Caki2 (cell line): ENCODE measurements at places on chromosomes 5 and 9. TPM values are rescaled to one million over a fixed set of nuclear protein-coding genes. Genes with fewer than 3 reads are reported as not detected.

GRCh38 chr9:99807956-99808355, 13.7 kb upstream of the NR4A3 start:
- no peak for DNase-seq

DNA sequence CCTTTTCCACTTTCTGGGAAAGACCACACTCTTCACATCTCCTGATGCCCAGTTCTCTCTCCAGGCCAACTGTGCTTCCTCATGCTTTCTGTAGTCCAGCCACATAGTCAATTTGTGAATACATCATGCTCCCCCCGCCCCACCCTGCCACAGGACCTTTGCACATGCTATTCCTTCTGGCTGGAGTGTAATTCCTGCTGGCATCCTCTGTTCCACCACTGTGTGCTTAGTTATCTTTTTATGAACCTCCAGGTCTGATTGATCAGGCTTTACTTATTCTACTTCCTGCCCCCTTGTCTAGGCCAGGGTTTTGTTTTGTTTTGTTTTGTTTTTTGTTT, 372.6 kb upstream of the RIOK2 start:
- DNase-seq = no peak

DNA sequence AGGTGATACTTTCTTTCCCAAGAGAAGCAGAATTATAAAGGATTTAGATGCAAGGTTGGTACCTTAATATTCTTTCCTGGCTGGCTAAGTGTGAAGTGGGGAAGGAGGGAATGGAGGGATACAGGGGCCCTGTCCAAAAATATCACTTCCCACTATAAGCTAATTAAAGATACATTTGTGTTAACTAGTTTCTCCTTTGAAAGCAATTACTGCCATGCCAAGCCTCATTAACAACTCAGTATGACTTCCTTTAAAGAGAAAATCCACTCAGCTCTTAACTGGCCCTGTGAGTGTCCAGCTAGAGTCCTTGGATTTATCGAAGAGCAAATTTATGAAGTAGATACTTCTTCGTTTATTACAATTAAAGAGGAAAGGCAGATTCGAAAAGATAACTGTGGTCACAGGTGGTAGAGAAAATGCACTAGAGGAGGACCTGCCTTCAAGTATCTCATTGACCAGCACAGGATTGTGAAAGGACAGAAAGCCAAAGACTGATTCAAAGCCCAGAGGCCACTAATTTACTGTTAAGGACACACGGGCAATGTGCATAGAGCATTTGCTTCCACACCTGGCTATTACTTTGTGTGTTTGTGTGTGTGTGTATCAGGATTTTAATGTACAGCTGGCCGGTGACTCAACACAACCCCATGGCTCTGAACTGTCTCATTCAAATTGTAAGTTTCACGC, 11.2 kb upstream of the GLDC start:
- no peak for DNase-seq

- DNase-seq = no peak
Measured at GRCh38 chr9:82560457-82560904, 502.5 kb downstream of the RASEF start.

GRCh38 chr9:128846680-128847030, 17.1 kb upstream of the SPOUT1 start:
- DNase-seq = no peak

DNA sequence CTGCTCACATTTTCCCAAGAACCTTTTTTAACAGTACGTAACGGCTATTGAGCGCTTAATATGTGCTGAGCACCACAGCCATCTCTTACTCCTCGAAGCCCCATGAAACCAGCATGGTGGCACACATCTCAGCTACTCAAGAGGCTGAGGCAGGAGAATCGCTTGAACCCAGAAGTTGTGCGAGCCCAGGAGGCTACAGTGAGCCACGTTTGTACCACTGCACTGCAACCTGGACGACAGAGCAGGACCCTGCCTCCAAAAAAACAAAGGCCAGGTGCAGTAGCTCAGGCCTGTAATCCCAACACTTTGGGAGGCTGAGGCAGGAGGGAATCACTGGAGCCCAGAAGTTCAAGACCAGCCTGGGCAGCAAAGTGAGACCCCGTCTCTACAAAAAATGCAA, 28.2 kb downstream of the AQP7 start:
- DNase-seq = no peak

GRCh38 chr5:60339691-60340201, 360.2 kb downstream of the DEPDC1B start:
- DNase-seq = no peak

Gene DBH
- not detected in 2 replicates for total RNA-seq

DNA sequence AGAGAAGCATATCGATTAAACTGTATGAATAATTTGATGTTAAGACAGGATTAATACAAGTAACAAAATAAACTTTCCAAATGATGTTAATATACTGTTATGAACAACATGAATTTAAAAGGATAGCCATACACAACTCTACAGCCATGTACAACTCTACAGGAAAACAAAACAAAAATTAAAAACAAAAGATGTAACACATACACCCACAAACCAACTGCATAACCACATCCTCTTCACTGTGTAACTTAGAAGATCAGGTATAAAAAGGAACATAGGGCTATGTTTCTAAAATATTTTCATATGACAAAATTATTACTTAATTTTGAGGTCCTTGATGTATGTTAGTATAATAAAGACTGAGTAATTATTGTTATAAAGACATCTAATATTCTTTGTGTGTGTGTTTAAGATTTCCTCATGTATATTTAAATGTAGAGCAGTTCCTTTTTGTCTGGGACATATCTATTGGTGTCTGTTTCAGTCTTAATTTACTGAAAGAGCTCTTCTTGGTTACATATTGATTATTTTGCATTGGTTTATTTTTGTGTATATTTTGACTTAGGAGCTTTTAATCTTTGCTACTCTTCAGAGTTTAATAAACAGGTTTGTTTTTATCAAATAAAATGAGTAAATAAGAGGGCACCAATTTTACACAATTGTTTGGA, 966.8 kb upstream of the CTNND2 start:
- DNase-seq = no peak

DNA sequence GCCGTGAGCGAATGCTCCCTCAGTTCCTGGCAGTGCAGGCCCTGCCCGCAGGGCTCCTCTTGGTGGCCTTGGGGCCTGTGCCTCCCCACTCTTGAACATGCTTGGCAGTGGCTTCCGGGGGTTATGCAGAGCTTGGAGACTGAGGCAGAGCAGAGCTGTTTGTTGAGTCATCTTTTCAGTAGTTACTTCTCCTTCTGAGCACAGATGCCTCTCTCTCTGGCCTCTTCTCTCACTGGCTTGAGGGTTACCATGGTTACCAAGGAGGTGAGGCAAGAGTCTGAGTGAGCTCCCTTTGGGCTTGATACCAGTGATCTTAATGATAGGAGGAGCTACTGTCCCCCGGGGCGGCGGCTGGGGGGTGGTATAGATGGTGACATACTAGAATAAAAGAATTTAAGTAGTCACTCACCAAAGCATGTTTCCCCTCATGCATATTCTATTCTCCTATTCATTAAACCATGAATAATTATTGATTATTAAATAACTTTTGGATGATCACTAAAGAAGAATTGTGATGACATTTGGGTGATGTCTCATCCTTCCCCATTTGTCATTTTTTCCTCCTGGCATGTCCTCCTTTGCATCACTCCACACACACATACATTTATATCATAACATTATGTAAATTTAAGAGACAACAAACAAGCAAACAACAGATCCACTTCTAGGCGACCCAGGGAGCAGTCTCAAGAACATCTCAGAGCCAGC, 111.1 kb downstream of the ARHGAP26 start:
- no peak for DNase-seq

Gene TMEM252
- not detected in 2 replicates for total RNA-seq

DNA sequence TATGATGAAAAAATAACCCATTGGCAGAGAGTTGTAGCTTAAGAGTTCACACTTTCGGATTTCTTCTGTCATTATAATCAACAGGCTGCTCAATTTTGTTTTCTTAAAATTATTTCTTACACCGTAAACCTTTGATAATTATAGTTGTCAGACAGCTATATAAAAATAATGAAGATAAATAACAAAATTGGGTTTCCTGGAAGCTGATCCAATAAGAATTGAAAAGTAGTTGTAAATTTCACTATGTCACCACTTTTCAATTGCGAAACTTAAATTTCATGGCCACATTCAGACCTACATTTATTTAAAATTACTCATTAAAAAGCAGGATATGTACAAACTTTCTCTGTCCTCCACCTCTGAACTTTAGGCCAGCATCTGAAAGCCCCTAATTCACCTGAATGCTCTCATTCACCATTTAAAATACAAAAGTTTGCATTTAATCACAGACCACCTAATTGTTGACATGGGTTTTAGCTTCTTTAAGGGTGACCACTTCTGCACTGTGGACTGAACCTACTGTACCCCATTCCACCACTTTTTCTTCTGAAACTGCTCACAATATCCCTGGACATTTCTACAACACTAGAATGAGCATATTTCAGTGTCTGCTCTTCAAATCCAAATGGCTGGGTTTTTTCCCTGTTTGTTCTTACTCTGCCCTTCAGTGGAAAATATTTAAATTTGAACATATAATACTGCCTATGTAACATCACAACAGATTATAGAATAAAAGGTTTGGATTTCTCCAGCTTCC, 680 bp downstream of the SELENOP start:
- no peak for DNase-seq

Gene FGF1
- not detected in 2 replicates for total RNA-seq

Gene PRRC1
- total RNA-seq = 18.3 and 32.6 TPM in 2 replicates

Gene SPATA9
- not detected in 2 replicates for total RNA-seq

Gene SHOC1
- total RNA-seq = not detected in 2 replicates

Gene FSD1L
- 1.5 and 1.7 TPM in 2 replicates for total RNA-seq

DNA sequence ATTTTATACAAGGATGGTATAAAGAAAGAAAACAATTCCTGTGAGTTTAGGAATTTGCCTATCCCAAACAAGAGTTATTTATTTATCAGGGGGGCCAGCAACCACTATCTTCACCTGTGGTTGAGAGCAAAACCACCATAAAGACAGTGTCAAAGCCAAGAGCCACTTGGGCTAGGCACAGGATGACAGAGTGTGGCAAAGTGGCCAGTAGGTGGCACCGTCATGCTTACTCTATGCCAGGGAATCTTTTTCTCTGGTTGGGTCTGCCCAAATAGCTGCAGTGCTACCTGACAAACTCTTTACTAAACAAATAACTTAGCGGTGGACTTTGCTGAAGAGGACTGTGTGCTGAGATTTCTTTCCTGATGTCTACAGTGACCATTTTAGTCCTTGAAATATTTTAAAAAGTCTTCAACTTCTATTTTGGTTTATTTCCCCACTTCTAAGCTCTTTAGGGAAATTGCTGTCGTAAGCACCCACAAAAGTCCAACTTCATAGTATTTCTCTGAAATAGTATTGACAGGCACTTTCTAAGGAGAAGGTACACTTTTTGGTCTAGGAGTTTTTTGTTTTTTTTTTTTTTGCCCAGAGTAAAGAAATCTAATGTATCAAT, 285.0 kb downstream of the RFX3 start:
- peak; percentile 30 for DNase-seq

Gene PCDHGB4
- not detected in 2 replicates for total RNA-seq

Gene BNC2
- 0.12 and 1.3 TPM in 2 replicates for total RNA-seq

DNA sequence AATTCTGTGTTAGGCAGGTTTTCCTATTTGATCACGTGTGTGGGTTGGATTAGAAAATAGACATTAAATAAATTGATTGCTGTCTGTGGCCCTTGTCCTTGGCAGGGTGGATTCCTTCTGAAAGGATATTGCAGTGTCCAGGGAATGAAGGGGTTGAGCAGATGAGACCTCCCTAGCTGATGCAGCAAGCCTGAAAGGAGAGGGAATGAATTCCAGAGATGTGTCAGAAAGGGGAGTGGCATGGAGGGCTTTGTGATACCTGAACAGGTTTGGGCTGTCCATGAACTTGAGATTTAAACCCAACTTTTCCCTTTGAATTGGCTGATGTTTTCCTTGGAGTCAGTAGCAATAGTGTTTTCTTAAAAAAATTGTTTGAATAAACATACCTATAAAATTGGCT, 66.8 kb downstream of the ADCY2 start:
- no peak for DNase-seq

GRCh38 chr9:12854221-12854620, 79.4 kb downstream of the LURAP1L start:
- no peak for DNase-seq

DNA sequence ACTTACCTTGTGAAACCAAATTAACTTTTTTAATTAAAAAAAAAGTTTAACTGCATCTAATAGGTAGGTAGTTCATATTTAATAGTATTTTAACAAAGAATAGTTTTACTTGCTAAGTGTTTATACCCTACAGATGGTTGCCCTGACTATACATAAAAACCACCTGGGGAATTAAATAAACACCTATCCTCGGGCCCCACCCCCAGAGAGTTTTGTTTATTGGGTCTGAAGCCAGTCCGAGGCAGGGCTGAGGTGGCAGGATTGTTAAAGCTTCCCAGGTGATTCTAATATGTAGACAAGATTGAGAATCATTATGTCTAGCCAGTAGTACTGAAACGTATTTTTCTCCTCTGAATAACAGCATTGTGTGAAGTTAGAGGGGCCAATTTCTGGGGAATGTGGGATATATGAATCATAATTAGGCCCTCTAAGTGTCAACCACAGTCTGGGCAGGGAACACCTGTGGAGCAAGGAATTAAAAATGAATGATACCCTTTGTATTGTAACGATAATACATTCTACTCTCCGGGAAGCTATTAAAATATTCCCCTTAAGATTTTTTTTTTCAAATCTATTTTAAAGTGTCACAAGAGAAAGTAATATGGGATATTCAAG, 5.6 kb upstream of the PAM start:
- DNase-seq = no peak

Gene GABRA1
- not detected in 2 replicates for total RNA-seq

Gene SPINK5
- 0.95 TPM in 1 of 2 replicates, not detected in the other for total RNA-seq

DNA sequence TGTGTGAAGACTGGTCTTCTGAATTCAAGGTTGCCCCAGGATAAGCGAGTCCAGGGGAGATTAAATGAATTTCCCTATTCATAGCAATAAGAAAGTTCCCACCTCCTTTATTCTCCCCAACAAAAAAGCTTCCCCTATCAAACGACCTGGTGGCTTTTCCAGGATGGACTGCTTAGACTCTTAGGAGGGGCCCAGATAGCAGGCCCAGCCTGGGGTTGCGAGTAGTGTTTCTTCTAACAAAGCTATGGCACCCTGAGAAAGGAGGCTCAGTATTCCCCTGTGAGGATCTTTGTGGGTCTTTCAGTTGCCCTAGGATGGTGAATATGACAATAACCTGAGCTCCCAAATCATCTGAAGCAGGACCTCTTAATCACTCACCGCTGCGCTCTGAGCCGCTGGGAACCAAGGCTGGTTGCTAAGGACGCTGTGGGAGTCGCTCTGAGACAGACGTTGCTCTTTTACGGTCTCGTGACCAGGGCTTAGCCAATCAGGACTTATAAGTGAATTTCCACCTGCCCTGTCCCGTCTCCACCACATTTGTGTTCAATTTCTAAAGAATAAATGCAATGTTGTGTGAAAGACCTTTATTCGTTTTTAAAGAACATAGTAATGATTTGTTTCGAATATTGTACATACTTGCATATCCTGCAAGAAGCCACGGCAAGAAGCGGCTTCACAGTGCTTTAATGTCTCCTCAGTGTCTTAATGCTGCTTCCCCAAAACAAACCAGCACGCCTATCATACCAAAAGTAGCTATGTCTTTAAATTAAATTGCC, at the start of gene TMEM232:
TSS of gene TMEM232 (minus strand) at position 423 of the 776 bp plus-strand sequence. CDS start 59,319 bp downstream, outside the sequence.
- peak; percentile 60 for DNase-seq

Gene AOPEP
- 33.1 and 55.5 TPM in 2 replicates for total RNA-seq

Gene DNAJC18
- 1.4 and 3.3 TPM in 2 replicates for total RNA-seq

Gene PANK3
- total RNA-seq = 34.3 and 45.8 TPM in 2 replicates
